ENCODE measurements at places on chromosomes 5 and 9.
A peak's percentile ranks its signal among the peaks of the same experiment; 100 is the strongest.

- DNase-seq, result no peak
These were observed 144.3 kb downstream of the CDH12 start for GRCh38 chr5:22708770-22709328.

DNA sequence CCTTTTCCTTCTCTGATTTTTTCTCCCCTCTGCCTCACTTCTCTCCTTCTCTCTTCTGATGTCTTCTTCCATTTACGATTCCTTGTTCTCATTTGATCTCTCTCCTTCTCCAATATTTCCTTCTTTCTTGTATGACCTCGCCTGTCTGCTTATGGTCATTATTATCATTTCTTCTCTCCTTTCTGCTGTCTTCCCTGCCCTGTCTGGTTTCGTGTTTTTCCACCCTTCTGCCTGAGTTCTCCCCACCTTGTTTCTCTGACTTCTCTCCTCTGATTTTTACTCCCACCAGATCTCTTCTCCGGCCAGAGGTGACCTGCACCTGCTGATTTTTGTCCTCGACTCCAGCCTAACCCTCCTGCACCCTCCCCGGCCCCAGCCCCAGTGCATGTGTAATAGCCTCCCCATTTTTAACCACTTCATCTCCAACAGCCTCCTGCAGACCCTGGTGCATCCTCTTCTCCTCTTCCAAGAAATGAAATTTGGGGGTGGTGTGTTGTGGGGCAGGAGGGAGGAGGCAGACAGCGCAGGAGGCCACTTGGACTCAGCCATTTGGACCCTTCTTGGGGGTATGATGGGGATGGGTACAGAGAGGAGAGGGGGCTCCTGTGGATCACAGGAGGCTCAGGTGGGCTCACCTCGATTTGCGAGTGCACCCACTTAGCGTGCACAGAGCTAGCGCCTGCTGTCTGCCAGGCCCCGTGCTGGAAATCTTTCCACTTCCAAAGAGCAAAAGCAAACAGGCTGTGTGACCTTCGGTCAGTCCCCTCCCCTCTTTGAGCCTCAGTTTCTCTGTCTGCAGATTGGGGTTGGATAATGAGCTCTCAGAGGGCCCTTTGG is 32.5 kb downstream of the GSN start:
- DNase-seq, result no peak

DNA sequence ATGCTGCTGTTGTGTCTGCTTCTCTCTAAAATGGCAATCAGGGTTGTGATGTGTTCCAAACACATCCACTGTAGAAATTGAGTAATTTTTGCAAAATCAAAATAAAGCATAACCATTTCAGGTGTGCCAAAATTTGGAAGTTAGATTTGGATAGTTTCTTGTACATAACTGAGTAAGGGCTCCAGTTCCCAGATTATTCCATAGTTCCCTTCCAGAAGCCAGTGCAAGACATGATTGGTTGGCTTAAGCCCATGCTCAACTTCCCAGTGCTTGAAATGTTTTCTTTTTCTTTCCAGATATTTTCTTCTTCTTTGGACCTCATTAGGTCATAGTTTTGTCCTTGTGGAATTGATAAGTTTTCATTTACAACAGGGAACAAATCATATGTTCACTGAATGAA is 64.2 kb downstream of the SNCAIP start:
- no peak for DNase-seq

DNA sequence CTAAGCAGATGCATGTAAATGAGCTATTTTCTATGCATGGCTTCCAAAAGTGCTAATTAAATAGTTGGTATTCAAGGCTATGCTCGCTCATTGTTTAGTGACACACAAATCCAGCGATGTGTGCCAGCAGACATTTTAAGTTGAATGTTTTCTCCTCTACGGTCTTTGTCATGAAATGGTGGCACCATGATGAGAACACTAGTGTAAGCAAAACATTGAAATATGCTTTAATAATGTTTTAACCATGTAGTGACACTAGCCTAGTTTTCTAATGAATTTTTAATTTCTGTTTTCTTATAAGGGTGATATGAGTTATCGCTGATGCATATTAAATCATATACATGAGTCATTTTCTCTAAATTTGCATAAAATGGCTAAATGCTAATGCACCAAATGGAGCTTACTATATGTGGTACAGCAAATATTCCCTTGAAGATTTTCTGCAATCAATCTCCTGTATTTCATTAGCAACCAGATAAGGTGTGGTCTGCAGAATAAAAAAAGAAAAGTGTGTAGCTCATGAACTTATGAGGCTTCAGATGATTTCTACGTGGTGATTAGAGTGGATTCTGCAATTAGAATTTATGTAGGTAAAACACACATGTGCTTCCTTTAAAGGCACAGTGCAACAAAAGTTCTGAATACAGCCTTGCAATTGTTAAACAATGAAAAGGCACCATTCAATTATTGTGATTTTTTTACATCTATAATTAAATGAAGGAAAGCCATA is 226.6 kb downstream of the MEF2C start:
- DNase-seq, result no peak

GRCh38 chr9:93085676-93086075 is 10.3 kb upstream of the CARD19 start:
- DNase-seq, result no peak

DNA sequence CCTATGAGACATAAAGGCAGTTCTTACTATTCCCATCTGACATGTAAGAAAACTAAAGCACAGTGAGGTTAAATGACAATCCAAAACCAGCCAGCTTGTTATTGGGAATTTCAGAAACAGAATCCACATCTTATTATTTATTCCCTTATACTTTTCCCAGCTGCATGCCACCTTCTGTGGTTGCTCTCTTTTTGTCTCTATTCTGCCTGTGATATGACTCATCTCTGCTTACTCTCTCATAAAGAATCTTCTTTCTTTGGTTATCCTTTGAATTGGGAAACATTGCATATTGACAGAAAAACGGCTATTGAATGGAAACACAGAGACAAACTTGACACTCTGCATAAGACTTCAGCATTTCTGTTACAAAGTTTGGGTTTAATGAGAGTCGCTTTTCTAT is 183.2 kb downstream of the TLR4 start:
- DNase-seq, result no peak

GRCh38 chr5:174789596-174789995 is 65.2 kb downstream of the MSX2 start:
- no peak for DNase-seq

DNA sequence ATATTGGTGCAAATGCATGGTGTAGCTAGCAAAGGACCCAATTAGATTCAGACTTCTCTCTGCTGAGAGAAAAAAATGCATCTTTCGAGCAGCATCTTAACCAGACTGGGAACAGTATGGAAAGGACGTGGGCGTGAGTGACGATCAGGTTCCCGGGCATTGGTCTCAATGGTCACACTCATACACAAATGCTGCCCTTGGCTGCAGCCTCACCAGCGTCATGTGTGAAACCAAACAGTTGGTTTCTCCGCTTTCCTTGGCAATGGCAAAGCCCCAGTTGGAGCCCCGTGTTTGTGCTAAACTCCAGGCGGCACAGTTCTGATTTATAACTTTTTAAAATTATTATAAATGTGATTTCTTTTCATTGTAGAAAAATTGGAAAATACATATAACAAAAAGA is 237.8 kb downstream of the SEC61B start:
- no peak for DNase-seq

DNA sequence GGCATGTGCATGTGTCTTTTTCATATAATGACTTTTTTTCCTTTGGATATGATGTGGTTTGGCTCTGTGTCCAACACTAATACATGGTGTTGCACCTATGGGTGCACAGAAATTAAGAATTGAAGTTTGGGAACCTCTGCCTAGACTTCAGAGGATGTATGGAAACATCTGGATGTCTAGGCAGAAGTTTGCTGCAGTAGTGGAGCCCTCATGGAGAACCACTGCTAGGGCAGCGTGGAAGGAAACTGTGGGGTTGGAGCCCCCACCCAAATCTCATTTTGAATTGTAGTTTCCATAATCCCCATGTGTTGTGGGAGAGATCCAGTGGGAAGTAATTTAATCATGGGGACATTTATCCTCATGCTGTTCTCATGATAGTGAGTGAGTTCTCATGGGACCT is 235.0 kb upstream of the TRPC7 start:
- DNase-seq, result no peak

DNA sequence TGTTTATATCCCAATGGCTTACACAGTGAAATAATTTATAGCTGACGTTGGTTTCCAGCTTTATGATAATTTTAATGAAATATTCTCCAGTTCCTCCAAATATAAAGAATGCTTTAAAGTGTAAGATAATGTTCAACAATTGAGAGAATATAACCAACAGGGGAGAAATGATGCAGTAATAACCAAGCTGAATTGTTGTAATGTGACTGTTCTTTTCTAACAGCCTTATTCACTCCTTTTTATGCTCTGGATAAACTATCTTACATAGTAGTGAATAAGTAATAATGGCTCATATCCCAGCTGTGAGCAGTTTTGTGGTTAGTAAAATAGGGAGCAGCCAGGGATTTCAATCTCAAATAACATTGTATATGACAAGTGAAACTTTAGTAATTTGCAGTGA is 2348.7 kb upstream of the ACO1 start:
- DNase-seq, result no peak

GRCh38 chr9:98726735-98727134 is 18.0 kb upstream of the GABBR2 start:
- peak; percentile 59 for DNase-seq

- peak; percentile 3 for DNase-seq
These were observed at the start of gene PCDHB5 for GRCh38 chr5:141135030-141135717. Gene PCDHB5 (plus strand): TSS chr5:141135206. CDS start chr5:141135435, 229 bp downstream.

GRCh38 chr9:96148634-96149532 is 153.1 kb downstream of the HSD17B3 start:
- no peak for DNase-seq

- DNase-seq, result no peak
These were observed 372.3 kb downstream of the DNAH5 start for GRCh38 chr5:13572163-13572562.

GRCh38 chr9:115195912-115196311 is 78.0 kb upstream of the TNC start:
- no peak for DNase-seq

- DNase-seq, result no peak
These were observed 1.8 kb downstream of the OLFML2A start for GRCh38 chr9:124778575-124779367.

DNA sequence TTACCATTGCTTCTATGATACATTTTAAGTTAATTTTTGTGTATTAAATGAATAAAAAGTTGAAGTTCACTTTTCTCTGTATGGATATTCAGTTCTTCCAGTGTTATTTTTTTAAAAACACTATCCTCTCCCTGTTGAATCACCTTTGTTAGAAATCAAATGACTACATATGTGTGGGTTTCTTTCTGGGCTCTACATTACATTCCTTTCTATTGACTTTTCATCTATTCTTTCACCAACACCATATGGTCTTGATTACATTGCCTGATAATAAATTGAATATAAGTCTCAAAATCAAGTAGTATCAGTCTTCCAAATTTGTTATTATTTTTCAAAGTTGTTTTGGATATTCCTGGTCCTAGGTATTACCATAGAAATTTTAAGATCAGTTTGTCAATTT is 7.3 kb upstream of the RASEF start:
- peak; percentile 85 for DNase-seq

DNA sequence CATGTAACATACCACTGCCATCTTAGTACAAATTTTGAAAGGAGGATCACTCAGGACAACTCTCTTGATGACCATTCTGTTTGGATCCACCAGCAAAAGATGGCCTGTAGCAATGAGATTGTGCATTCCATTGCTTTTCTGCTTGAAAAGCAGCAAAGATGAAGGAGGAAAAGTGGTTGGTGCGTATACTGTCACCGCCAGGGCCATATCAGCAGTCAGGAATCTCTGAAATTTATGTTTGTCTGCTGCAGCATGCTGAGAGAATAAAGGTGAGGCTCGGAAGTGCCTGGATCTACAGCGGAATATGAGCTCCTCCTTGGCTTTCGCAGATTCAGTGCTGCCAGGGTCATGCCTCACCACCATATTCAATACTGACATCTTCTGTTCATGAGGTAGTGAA is 144.4 kb downstream of the GPBP1 start:
- DNase-seq, result no peak

GRCh38 chr5:167792514-167792913 is 498.9 kb upstream of the WWC1 start:
- no peak for DNase-seq

DNA sequence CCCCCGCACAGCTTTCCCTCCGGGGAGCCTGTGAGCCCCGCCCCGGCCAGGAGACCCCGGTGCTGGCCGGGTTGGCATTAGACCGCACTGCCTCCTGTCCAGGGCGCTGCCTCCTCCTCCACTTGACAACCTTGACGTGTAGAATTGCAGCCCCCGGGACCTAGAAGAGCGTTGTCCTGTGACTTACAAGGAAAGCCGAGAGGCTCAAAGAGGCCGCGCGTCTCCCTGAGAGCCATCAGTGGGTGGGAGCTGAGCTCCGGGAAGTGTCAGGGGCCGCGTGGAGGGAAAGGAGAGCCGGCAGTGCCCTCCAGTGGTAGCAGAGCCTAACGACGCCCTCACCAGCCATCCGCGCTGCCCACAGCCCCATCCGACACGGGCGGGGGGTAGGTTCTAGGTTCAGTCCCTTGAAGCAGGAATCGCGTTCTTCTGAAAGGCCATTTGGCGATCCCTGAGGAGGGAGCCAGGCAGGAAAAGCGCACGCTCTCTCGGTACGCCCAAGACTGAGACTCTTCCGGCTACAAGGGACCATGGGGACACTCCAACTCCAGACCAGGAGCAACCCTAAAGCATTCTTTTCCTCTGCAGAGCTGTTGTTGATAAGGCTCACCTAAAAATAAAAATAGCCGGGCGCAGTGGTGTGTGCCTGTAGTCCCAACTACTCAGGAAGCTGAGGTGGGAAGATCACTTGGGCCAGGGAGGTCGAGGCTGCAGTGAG is 40.6 kb upstream of the SAP30L start:
- DNase-seq, result peak; percentile 75

DNA sequence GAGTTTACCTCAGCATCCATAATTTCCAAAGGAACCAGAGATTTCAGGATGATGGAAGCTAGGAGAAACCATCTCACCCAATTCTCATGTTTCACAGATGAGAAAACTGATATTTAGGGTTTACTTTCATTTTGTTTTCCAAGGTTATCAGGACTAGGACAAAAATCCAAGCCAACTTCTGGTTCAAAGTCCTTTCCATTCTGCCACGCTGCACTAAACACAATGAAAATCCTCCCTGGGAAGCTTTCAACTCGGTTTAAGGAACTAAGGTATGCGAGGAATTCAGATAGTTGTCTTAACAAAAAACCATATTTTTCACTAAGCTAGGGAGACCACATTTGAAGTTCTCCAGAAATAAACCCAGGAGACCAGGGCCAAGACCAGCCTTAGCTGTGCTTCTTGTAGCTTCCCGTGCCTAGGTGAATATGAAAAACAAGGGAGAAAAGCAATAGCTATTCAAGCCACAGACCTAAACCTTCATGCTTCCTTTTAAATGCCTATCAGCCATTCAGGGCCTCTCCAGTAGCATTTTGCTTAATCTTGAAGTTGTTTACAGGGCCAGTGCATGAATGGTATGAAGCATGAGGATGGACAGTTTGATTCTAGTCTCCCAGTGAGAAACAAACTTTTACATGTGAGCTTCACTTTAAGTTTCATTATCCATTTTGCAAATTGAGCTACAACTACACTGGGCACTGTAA is 167.9 kb downstream of the DENND1A start:
- DNase-seq, result peak; percentile 48
